Activated gamma-delta T cell treated with anti-CD3 and anti-CD28 coated beads, Interleukin-2, amount 50 U/mL, for 16 hours (primary cell): ENCODE measurements at places on chromosomes 1 and 21.

DNA sequence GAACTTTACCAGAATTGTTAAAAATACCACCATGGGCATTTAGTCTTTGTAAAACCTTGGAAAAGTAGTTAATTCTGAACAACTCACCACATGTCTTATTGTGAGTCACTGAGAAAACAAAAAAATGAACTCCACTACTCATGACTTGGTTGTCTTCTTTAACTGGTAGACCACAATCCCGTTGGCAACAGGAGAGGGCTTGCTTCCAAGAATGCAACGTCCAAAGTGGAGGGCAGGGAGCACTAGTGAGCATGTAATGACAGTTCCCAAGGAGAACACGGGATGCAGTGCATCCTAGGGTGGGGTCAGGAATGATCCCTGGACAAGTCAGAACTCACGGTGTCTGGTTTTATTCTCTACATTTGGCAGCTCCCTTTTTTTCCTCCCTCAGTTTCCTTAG lies 15.2 kb upstream of the HMCN1 start:
- no peak for DNase-seq

DNA sequence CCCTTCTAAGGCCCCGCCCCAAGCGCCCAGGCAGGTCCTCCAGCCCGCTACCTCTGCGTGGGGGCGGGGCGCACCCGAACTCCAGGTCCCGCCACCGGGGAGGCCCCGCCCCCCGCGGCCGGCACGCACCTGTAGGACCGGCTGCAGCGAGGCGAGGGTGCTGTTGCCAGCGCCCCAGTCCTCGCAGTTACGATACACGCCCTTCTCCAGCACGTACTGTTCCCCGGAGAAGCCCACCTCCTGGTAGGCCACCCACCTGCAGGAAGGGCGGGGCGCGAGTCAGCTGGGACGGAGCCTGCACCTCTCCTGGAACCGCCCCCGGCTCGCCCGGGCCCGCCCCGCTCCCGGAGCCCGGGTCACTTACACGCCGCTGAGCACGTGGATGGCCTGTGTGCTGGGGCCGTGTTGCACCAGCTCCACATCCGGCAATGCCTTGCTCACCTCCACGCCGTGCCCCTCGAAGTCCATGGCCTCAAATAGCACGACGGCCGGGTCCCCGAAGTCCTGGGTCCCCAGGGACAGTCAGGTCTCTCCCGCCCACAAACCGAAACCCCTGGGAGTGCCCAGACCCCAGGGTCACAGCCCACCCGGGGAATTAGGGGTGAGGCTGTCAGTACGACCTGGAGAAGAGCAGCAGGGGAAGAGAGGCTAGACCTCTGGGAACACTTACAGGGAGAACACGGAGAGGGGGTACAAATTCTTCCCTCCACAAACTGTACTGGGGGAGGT lies 17.3 kb downstream of the CRYBG2 start:
- peak; percentile 75 for DNase-seq

DNA sequence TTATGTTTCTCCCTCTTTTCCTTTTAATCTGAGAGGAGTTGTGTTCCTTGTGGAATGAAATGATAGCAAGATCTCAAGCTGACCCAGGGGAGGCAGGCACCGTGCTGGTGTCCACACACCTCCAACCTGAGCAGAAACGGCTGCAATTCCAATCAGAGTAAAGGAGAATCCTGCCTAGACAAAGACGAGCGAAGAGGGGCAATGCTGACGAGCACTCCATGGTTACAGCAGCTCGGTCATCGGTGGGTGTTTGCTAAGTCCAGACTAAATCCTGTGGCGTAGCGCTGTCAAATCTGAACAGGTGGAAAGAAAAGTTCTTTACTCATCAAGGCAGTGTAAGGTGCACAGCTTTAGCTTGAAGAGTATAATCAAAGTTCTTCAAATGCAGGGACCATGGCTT lies 74.8 kb downstream of the PLD5 start:
- no peak for DNase-seq

DNA sequence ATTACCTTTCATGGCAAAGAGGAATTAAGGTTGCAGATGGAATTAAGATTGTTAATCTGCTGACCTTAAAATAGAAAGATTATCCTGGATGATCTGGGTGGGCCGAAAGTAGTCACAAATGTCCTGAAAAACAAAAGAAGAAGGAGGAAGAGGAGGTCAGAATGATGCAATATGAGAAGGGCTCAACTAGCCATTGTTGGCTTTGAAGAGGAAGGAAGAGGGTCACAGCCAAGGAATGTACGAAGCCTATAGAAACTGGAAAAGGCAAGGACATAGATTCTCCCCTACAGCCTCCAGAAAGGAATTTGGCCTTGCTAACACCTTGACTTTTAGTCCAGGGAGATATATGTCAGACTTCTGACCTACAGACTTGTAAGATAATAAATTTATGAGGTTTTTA lies 39.4 kb upstream of the FMOD start:
- DNase-seq, result no peak

GRCh38 chr21:46229133-46229922 lies 754 bp upstream of the LSS start:
- no peak for DNase-seq

- DNase-seq, result no peak
Observed at GRCh38 chr1:37901191-37901892, 42.0 kb upstream of the MTF1 start.

- no peak for DNase-seq
Observed at GRCh38 chr1:53189061-53189460, 7.6 kb upstream of the CPT2 start.

DNA sequence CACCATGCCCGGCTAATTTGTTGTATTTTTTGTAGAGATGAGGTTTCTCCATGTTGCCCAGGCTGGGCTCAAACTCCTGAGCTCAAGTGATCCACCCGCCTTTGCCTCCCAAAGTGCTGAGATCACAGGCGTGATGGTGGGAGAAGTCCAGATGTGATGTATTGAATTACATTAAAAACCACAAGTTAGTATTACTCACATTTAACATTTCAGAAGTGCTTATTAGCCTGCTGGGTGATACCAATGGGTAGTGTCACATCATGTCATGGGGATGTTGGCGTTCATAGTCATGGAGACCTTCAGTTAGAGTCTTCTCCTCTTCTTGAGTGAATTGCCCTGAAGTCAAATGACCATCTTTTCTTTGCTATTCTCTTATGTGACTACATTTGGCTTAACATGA lies 63.6 kb upstream of the VAMP3 start:
- no peak for DNase-seq
